ENCODE measurements at places on chromosomes 2 and 18.

DNA sequence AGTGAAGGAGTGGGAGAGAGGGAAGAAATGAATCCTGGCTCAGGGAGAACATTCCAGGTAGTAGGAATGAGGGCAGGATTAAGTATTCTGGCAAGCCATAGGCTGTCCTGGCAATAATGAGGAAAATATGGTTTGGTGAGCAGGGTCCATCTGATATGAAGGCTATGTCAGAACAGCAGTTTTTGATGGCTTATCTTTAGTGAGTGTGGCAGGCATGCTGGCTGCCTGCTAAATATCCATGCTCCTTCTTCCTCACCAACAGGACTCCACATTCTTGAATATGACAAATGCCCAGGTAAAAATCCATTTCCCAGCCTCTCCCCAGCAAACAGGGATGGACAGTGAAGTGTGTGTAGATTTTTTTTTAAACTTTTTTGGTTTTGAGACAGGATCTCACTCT, 13.2 kb upstream of the CTIF start:
- no peak for DNase-seq

GRCh38 chr2:101781791-101782426, 84.4 kb downstream of the MAP4K4 start:
- no peak for DNase-seq

DNA sequence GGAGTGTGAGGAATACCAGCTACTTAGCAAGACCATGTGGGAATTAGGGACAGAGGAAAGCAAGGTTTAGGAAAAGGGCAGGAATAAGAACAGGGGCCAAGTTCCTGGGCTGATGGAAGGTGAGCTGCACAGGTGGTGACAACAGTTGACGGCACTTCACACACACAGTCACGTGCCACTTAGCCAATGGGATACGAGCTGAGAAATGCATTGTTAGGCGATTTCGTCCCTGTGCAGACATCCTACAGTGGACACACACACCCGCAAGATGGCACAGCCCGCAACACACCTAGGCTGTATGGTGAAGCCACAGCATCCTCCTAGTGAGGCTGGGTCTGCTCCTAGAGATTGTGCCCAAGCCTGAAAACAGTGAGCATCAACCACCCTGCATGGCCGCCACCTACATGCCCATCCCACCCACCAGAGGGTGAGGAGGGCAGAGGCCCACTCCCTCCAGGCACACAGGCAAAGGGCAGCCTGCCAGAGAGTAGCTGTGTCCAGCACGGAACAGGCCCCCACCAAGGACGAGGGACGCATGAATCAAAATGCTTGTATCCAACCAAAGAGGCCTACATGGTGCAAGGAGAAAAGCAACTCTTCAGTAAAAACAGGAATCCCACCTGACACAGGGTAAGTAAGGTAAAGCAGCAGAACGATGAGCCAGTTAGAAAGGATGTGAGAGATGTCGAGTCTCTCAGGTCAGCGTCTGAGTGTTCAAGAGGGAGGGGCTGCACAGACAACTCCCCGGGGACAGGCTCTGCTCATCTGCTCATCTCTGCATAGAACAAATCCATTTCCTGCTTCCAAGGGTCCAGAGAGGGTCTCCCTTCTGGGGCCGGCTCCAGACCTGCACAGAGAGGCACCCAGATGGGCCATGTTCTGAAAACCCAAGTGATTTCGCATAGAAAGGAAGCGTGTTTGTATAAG, 51.3 kb downstream of the ZNF516 start:
- DNase-seq = no peak

DNA sequence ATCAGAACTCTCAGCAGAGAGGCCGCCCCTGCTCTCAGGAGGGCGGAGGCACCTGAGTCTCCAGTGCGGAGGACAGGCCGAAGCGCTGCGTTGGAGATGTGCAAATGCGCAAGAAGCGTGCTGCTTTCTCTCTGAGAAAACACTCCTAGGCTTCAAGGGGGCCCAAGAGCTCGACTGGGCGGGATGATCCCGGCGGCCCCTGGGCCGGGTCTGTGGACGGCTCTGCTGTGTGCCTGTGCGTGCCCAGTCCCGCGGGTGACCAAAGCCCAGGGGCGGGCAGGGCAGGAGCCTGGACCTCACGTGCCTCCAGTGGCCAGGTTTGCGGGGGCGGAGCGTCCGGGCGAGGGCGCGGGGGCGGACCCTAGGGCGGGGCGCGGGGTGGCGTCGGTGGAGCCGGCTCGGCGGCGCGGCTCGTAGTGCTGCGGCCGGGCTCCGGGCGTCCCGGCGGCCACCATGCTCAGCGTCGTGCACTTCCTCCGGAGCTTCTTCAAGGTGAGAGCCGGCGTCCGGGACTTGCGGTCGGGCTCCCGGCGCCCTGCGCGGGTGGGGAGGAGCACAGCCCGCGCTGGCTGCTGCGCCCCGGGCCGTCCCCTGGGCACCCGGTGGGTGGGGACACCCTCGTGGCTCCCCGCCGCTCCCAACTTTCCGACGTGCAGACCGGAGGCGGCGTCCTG, at the start of gene ARHGEF4:
Gene ARHGEF4 (plus strand): TSS at position 414 of the 674 bp plus-strand sequence. CDS start 40 bp downstream, at position 454.
- DNase-seq = no peak

GRCh38 chr18:55582325-55582724, 5.7 kb downstream of the TCF4 start:
- no peak for DNase-seq

DNA sequence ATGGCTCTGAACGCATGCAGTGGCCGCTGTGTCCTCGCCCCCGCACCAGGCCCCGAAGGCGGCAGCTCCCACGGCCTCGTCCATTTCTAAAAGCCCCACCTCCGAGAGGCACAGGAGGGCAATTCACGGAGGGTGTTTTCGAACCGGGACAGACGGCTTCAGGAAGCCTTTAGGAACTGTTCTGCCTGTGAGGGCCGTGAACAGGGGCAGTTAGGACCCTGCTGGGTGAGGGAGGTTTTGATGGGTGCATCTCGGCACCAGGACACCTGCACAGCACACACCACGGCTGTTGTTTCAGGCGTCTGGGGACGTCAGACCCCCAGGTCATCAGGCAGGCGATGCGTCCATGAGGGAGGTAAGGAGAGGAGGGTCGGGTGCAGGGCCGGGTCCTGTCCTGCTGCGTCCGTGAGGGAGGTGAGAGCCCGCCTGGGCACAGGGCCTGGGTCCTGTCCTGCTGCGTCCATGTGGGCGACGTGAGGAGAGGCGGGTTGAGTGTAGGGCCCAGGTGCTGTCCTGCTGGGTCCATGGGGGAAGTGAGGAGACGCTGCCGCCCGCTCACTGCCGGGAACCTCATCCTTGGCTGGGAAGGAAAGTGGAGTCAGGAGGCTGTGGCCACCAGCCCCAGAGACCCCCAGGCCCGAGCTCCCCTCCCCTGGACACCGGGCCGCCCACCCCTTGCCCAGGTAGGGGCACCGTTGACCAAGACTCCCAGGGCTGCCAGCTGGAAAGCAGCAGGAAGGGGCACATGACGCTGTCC, 25.5 kb upstream of the KCNG2 start:
- no peak for DNase-seq

GRCh38 chr2:127121353-127121752, 14.4 kb upstream of the BIN1 start:
- DNase-seq = no peak
